ENCODE measurements at places on chromosomes 16 and 17.

GRCh38 chr17:7969433-7969832 lies 33.0 kb upstream of the GUCY2D start:
- DNase-seq = no peak

GRCh38 chr17:43830510-43831140 lies 2.3 kb downstream of the MPP3 start:
- no peak for DNase-seq

GRCh38 chr17:62627219-62627903 lies at the start of gene MRC2:
Gene MRC2 (plus strand): TSS chr17:62627670. CDS start chr17:62627803, 133 bp downstream.
- peak; percentile 40 for DNase-seq

DNA sequence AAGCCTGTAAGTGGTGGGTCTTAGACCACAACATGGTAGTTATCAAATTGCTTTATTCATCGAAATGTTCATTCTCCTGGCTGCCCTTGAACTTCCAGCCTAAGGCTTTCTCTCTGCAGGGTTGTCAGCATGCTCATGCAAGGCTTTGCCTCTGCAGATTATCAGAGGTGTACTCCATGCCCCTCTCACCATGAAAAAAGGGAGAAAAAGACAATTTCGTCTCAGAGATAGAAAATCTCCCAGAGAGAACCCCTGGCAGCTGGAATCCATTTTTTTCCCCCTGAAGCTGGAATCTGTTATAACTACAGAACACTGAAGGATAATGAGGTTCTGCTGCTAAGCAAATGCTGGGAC lies 33.9 kb upstream of the METTL9 start:
- no peak for DNase-seq

DNA sequence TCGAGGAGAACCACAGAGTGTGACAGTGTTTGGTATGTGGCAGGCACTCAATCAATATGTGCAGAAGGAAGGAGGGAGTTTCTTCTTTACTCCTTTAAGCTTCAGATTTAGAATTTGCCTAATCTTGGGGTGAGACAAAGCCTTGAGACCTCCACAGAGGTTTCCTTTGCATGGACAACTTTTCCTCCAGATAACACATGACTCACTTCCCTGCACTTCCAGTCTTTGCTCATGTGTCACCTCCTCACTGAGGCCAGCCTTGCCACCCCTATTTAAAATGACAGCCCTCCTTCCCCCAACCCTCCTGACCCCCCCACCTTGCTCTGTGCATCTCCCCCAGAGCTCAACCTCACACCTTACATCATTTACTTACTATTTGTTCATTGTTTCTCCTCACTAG lies 17.4 kb upstream of the NOS2 start:
- no peak for DNase-seq

DNA sequence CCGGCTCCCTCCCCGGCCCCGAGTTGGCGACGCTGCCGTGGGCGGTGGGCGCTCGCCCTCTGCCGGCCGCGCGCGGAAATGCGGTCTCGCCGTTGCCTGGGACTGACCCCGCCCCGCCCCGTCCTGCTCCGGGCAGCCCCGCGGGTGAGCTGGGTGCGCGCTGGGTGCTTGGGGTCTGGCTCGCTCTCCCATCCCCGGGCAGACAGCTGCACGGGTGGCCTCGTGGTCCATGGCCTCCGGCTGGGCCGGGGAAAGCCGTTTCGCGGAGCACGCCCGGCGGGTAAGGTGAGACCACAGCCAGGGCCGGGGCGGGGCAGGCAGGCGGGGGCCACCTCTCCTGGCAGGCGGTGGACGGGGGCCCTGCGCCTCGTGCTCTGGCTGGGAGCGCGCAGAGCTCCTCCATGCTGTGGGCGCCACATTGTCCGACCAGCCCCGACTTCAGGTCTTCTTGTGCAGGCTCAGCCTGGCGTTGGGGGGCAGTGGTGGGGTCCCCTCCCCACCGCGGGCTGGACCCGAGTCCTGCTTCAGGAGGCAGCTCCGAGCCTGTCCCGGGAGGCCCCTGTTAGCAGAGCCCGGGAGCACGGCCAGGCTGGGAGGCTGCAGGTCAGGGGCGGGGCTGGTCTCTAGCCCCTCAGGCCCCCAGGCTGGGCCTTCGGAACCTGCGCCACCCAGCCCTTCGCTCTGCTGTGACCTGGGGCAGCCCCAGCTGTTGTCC lies 7.0 kb upstream of the C1QTNF8 start:
- peak; percentile 16 for DNase-seq

GRCh38 chr16:46899443-46900143 lies 15.4 kb downstream of the GPT2 start:
- no peak for DNase-seq

- DNase-seq = no peak
Observed at GRCh38 chr17:19706791-19707727, 9.3 kb downstream of the SLC47A2 start.

DNA sequence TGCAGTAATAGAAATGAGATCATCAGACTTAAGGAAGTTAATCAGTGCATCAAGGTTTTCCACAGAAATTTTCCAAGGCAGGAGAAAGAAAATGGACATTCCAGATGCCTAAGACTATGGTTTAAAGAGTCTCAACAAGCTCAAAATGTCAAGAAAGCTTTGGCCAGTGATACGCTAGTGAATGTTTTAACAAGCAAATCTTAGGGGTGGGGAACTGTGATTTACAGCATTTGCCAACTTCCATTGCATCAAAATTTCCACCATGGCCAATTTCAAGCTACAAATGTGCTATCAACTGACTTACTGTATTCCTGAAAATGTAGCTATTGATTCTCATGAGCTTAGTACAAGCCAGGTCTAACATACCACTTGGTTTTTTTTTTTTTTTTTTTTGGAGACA lies 82.4 kb upstream of the CLEC3A start:
- no peak for DNase-seq

DNA sequence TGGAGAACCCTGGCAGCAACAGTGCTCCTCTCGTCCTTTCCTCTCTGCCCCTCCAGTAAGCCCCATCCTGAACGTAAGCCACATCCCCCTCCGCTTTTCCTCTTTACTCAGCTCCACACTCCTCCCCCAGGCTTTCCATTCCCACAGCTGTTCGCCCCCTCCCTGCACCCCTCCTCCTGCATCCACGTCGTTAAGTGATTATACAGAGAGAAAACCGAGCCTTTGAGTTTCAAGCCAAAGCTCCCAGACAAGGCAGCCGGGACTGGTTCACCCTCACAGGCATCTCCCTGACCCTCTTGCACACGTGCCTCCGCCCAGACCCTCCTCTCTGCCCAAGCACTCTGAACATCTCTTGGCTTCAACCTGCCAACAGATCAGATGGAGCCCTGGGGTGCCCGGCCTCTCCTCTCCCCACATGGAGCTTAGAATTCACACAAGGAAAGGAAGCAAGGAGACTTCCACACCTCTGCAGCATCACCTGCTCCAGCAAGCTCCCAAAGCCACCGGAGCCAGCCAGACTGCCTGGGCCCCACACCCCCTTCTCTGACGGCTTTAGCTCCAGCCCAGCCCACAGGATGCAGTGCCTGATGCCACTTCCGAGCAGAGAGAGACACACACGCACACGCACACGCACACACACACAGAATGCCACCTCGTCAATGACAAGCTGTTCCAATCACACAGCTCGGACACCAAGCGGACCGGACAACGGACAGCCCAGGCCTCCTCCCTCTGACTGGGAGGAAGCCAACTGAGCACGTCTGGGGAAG lies 99.9 kb upstream of the CCL2 start:
- DNase-seq = no peak

GRCh38 chr16:8776129-8776584 lies 21.3 kb downstream of the TMEM186 start:
- DNase-seq = no peak

DNA sequence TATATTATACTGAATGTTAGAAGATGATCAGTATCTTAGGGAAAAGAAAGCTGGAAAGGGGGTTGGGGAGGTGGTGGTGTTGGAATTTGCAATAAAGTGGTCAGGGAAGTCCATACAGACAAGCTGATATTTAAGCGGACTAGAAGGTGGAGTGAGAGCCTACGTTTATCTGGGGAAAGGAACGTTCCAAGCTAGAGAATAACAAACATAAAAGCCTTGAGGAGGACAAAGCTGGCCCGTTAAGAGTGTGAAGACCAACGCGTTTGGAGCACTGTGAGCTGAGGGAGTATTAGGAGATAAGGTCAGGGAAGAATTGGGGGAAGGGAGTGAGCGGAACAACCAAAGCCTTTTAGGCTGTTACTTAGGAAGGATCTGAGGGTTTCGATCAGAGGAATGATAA lies 1.4 kb downstream of the DDX42 start:
- DNase-seq = no peak

GRCh38 chr17:43598357-43599045 lies 52.4 kb upstream of the ETV4 start:
- no peak for DNase-seq

DNA sequence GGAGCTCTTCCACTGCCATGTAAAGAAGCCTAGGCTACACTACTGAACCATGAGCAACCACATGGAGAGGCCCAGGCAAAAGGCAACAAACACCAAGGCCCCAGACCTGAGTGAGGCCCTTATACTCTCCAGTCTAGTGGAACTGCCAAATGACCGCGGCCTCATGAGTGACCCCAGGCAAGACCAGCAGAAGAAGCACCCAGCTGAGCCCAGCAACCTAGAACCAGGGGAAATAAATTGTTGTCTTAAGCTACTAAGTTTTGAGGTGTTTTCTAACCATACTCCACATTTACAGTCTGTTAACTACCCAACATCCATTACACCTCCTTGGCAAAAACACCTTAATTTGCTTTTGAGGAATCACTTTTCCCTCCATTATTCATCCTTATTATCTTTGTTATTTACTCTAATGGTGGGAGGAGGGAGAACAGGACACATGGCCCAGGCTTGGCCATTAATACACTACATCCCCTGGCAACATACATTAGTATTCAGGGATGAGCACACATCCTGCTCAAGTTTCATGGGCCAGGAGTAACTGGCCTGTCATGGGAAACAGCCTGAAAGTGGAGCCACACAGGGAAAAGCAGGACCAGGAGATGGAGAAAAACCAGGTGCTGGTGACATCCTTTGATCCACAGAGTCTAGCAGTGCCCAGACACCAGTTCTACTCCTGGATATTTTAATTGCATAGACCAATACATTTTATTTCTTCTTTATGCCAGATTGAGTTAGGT lies 26.2 kb downstream of the SLC39A11 start:
- no peak for DNase-seq

DNA sequence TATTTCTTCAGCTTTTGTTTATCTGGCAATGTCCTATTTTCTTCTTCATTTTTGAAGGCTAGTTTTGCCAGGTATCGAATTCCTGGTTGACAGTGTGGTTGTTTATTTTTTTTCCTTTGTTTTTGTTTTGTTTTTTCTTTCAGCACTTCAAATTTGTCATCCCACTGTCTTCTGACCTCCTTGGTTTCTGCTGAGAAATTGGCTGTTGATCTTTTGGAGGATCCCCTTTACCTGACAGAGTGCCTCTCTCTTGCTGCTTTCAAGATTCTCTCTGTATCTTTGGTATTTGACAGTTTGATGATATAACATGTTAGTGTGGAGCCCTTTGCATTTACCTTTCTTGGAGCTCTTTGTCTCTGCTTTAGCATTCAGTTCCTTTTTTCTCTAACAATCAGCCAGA lies 9.6 kb upstream of the ATF7IP2 start:
- DNase-seq = no peak

DNA sequence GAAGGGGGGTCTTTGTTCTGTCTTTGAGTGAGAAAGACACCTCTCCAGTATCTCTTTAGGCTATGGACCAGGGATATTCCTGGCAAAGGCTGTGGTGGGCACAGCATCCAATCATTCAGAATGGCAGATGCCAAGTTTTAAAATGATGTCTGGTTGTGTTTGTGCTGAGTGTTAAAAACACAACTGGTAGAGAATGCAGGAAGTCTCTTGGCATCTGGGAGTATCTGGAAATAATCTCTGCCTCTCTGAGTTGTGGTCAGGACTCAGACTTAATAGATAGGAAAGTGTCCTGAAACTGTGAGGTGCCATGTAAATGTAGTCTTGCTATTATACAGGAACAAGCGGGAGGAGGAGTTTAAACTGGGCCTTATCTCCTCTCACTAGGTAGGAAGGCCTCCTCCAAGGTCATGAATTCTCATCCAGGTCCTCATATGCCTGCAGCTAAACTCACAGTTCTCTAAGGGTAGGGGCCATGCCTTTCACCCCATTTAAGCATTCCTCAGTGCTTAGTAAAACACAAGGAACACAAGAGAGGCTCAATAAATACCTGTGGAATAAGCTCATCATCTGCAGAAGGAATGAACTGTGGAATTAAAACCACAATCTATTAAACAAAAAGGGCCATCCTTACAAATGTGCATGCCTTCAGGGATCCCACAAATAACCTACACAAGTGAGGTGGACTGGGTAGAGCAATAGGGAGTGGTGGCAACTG lies 317.6 kb downstream of the CBLN1 start:
- no peak for DNase-seq

DNA sequence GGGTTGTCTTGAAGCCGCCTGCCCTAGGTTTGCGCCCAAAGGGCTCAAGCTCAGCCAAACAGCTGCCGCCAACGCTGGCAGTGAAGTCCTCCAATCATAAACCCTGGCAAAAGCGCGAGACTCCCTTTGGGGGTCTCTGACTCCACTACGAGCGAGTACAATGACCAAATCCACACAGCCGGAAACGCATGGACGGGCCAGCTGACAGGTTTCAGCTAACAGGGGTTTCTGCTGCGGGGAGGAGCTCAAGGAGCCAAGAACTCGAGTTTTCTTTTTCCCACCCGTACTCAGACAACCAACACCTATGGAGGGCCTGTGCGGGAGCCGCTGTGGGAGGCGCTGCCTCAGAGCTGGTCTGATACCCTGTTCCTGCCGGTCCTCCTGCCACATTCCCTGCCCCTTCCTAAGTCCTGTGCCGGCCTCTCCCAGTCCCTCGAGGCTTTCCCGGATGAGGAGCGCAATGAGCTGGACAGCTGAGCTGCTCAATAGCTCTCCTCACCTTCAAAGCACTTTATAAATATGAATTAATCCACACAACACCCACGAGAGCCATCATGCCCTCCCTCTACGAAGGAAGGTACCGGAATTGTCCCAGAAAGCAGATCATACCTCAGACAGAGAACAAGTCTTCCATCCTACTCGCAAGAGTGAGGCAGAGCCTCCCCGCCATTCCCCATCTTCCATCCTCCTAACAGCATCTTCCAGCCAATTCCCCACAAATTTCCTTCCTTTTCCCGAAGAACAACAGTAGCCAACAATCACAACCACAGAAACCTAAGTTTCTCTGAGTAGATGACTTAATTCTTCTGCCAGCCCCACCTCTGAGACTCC lies 6.1 kb downstream of the ABR start:
- DNase-seq = no peak

DNA sequence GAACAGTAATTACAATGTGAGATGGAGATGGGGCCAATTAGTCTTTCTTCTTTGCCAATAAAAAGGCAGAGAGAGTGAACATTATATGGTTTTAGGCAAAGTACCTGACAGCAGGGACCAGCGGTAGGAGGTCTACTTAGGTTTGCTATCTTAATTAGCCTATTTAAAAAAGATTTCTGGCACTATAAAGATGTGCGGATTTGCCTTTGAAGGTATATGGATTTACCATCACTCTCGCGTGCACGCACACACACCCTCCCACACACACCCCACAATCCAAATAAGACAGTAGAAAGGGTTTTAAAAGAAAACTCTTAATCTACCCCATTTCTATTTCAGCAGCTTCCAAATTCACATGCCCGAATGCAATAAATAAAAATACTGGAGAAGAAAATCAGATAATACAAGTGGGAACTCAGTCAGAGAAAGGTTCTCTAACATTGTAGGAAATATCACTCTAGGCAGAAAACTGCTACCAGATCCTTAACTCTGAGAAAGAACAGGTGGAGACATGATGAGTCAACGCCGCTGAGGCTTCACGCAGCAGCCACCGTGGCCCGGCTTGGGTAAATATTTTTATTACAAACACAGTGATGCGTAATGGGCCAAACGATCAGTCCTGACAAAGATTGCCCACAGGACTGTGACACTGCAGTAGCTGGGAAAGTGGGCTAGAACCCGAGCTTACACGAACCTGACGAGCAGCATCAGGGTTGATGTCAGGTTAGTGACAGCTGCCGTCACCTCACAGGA lies 66.6 kb upstream of the AXIN2 start:
- no peak for DNase-seq

All from stimulated activated CD8-positive, alpha-beta memory T cell treated with anti-CD3 and anti-CD28 coated beads, Interleukin-15, amount 100 ng/mL, for 4 hours (primary cell).